ENCODE measurements at places on chromosomes 16 and 17.

DNA sequence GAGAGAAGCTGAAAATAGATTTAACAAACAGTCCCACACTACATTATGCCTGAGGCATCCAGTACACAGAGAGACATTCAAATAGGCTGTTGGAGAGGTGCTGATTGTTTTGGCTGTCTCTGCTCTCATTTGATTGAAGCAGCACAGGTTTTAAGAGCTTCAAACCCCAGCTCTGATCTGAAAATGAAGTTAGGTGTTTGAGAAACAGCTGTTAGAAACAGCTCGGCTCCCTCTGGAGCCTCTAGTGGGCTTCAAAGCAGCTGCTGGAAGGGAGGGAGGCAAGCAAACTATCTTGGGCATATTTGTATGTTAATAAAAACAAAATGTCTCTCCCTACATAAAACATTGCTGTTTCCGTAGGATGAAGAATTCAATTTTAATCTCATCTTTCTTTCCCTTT lies 607.3 kb upstream of the GOT2 start:
- DNase-seq: no peak

DNA sequence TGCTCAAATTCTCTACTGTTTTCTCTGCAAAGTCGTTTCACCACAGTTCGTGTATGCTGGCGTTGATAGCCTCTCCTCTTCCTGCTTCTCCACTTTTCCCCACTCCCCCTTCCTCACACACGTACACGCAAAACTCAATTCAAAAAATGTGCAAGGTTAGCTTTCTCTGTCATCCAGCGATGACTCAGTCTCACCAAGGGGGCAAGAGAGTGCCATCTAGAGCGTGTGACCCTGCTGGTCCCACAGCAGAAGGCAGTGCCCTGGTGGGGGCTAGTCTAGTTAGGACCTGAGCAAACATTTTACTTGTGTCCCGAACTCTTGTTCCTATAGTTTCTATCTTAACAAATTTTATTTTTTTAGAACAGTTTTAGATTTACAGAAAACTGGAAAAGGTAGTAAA lies 121.2 kb upstream of the CHMP6 start:
- DNase-seq: peak; percentile 46

- DNase-seq: no peak
Measured at GRCh38 chr16:57941016-57941664, 29.8 kb downstream of the CNGB1 start.

GRCh38 chr16:14475370-14476139 lies 154.5 kb downstream of the PARN start:
- no peak for DNase-seq

- DNase-seq: no peak
Measured at GRCh38 chr17:48310748-48311213, 119.2 kb downstream of the SKAP1 start.

- DNase-seq: no peak
Measured at GRCh38 chr16:2791174-2791573, 3.8 kb upstream of the PRSS33 start.

DNA sequence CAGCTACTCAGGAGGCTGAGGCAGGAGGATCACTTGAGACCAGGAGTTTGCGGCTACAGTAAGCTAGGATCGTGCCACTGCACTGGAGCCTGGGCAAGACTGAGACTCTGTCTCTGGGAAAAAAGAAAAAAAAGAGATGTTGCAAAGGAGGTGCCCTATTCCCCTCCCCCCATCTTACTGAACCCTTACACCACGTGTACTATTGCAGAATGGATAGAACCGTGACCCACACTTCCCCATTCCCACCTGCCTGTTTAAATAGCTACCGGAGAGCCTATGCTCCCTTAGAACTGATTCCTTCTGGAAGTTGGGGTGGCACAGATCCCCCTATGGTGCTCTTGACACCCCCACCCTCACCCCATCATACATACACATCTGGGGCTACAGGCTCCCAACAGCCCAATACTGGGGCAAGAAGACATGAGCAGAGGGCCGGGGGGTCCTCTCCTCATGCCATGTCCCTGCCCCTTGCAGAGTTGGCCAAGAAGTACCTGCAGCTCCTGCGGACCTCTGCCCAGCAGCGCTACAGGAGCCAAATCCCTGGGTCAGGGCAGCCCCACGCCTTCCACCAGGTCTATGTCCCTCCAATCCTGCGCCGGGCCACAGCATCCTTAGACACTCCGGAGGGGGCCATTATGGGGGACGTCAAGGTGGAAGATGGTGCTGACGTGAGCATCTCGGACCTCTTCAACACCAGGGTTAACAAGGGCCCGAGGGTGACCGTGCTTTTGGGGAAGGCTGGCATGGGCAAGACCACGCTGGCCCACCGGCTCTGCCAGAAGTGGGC lies 35.7 kb downstream of the NLRC5 start:
- no peak for DNase-seq

DNA sequence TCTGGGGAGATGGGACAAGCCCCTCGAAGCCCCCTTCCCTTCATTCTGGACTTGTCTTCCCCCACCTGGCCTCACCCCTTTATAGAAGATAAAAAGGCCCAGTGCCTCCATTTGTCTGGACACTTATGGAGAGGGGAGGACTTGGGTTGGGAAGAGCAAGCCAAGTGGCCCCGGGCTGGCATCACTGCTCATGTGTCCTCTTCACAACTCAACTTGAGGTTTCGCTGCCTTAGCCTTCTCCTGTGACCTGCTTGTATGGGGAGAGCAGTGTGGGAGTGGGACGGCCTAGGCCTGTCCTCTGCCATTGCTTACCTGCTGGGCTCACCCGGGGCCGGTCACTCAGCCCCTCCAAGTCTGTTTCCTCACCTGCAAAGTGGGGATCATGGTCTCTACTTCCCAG lies 1.4 kb downstream of the PAQR4 start:
- no peak for DNase-seq

- DNase-seq: no peak
Measured at GRCh38 chr17:26773189-26774188, 520.4 kb upstream of the WSB1 start.

DNA sequence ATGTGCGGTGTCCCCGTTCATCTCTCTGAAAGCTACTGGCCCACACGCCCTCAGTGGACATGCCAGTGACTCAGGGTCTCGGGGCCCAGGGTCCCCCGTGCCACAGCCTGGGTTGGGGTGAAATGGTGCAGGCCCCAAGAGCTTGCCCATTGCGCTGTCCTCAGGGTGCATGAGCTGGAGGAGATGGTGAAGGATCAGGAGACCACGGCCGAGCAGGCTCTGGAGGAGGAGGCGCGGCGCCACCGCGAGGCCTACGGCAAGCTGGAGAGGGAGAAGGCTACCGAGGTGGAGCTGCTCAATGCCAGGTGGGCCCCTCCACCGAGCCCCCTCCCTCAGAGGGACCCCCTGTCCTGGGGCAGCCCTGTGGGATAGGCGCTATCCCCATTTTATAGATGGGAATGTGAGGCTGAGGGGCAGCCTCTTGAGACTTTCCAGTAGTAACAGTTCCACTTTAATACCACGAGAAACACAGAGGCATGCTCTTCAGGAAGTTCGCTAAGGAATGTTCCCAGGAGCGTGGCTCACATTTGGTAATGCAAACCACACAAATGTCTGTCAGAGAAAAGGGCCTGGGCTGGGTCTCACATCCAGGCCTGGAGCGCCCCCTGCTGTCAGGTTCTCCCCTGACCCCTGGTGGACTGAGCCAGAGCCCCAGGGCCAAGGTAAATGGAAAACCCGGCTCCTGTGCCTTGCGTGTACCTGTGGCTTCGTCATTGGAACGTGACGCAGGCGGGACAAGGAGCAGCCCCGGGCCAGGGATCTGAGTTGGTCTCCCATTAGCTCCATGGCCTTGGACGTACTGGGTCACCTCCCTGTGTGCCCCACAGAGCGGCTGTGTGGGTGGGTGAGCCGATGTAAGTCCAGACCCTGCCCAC lies 133.7 kb downstream of the RAB11FIP4 start:
- peak; percentile 94 for DNase-seq

DNA sequence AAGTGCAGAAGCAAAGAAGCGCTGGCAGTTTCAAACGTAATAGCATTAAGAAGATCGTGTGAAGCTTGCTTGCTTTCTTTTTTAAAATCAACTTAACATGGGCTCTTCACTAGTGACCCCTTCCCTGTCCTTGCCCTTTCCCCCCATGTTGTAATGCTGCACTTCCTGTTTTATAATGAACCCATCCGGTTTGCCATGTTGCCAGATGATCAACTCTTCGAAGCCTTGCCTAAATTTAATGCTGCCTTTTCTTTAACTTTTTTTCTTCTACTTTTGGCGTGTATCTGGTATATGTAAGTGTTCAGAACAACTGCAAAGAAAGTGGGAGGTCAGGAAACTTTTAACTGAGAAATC lies 17.4 kb upstream of the RAB11FIP4 start:
- no peak for DNase-seq

DNA sequence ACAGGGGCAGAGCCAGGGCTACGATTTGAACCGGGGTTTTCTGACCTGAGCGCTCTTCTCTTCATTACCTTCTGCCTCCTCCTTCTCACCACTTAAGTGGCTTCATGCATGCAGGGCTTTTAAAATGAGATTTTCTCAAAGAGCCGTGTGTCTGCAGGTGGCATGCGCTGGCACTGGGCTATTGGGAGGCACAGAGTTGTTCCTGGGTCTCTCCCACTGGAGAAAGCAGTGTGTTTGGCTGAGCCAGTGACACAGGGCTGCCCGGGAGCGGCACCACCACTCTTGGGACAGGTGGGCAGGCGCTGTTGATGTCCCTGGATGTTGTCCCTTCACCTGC lies 218.8 kb upstream of the CHMP6 start:
- DNase-seq: no peak

DNA sequence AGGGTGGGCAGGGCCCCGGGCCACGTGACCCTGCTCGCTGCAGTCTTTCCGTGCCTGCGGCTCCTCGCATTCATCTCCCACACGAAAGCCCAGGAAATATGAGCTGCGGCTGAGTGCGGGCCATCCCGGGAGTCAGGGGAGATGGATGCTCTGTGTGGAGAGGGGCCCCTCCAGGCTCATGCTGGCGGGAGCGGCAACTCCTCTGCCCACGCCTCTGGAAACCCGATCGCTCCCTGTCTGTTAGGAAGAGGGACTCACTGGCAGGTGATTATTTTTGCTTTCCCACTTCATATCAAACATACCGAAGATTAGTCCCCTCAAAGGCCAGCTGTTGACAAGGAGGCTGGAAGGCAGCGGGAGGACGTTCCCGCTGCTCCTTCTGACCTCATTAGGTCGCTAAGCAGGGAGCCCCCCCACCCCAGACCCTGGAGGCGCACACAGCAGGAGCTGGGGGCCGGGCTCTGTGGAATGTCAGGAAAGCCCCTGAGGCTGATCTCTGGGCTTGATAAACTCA lies 228.5 kb downstream of the FOXL1 start:
- no peak for DNase-seq

DNA sequence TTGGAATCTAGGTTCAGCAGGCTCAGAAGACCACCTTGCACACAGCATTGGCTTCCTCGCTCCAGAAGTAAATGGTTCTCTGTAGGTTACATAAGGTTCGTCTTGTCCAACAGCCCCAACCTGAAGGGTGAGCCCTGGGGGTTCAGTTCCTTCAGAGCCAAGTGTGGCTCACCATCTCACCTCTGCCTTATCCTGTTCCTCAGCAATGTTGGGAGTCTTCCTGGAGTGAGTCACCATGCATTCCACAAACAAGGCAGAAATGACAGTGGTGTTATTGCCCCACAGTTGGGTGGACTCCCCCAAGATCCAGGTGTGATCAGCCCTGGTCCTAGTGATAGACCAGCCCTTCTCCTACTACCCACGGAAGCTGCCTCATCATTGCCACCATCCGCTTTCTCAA lies 26.8 kb upstream of the SMPD3 start:
- no peak for DNase-seq

- no peak for DNase-seq
Measured at GRCh38 chr17:7425756-7426155, 340 bp downstream of the SPEM2 start.

- DNase-seq: no peak
Measured at GRCh38 chr16:84625556-84625955, 7.7 kb upstream of the COTL1 start.

DNA sequence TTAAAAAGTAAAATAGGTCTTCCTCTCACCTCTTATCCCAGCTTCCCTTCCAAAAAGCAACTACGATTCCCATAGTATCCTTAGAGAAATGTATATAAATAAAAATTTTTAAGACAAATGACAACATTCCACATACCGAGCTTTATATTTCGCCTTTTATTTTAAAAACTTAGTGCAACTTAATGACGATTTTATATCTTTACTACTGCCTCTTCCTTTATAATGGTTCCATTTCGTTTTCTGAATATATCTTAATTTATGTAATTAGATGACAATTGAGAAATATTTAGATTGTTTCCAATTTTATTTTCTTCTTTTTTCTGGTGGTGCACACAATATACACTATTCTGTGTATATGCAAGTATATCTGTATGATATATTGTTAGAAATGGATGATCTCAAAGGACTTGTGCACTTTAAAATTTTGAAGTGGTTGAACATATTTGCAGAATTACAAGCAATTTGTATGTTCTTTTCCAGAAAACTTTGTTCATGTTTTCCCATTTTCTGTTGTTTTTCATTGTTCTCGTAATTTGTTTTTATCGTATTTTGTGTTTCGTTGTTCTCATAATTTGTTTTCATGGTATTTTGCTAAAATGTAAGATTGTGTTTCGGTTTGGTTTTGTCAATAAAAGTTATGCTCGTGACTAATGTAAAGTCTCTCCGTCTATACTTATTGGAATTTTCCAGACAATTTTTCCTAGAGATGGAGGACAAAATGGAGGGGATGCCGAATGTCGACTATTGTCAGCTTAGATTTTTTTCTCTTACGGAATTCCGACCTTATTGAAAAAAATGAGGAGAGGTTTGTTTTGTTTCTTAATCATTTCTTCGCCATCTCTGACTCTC lies 20.4 kb upstream of the HOXB13 start:
- no peak for DNase-seq

GRCh38 chr17:47077576-47077975 lies 98.5 kb upstream of the RPRML start:
- no peak for DNase-seq

- no peak for DNase-seq
Measured at GRCh38 chr17:76079956-76080767, 1.2 kb downstream of the ZACN start.

DNA sequence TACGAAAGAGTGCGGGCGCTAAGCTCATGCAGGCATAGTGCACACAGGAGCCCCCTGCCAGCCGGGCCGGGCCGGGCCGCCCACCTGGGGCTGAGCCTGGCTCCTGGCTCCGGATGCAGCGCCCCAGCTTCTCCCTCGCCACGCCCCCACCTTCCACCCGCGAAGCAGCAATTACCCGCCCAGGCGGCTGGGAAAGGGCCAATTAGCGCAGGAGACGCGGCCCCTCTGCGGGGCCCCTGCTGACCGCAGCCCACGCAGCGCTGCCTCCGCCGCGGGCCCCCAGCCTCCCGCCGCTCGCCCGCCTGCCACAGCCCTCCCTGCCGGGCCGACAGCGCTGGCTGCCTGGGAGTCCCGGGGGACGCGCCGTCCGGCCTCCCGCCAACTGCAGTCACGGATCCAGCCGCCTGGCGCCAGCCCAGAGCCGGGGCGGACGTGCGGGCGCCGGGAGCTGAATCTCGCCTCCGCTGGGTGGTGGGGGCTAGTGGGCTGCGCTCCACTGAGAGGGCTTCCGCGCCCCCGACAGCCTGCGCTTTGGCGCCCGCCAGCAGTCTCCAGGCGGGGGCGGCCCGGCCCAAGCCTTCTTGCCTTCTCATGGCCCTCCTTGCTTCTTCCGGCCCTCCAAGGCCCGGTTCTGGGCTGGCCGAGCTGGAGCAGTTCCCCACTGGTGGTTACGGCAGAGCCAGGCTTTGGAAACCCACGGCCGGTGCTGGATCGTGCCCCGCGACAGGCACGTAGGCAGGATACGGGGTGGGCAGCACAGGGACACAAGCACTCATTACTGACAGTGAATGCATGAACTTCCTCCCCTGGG lies 14.9 kb upstream of the CBFB start:
- peak; percentile 46 for DNase-seq
